ENCODE measurements at places on chromosomes 5 and 9.
A peak's percentile ranks its signal among the peaks of the same experiment; 100 is the strongest.

GRCh38 chr5:52948418-52949076 is 40.6 kb upstream of the ITGA2 start:
- peak; percentile 10 for DNase-seq

- no peak for DNase-seq
These were observed 55.0 kb downstream of the ARHGEF37 start for GRCh38 chr5:149636191-149636860.

- no peak for DNase-seq
These were observed 132.8 kb downstream of the MUSK start for GRCh38 chr9:110801426-110801825.

DNA sequence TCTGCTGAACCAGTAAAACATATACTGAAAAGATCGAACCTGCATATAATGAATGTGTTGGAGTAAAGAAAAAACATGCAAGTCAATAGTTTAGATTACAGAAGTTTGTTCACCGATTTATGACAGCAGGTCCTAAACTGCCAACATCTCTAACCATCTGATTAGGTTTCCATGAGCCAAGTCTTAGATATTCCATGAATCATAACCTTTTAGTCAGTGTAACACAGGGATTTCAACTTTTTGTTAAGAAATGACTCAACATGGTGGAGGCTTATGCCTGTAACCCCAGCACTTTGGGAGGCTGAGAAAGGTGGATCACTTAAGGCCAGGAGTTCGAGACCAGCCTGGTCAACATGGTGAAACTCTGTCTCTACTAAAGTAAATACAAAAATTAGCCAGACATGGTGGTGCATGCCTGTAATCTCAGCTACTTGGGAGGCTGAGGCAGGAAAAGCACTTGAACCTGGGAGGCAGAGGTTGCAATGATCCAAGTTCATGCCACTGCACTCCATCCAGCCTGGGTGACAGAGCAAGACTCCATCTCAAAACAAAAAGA is 38.7 kb downstream of the APC start:
- DNase-seq, result no peak

- no peak for DNase-seq
These were observed 435 bp downstream of the ZNF189 start for GRCh38 chr9:101398930-101399642.

DNA sequence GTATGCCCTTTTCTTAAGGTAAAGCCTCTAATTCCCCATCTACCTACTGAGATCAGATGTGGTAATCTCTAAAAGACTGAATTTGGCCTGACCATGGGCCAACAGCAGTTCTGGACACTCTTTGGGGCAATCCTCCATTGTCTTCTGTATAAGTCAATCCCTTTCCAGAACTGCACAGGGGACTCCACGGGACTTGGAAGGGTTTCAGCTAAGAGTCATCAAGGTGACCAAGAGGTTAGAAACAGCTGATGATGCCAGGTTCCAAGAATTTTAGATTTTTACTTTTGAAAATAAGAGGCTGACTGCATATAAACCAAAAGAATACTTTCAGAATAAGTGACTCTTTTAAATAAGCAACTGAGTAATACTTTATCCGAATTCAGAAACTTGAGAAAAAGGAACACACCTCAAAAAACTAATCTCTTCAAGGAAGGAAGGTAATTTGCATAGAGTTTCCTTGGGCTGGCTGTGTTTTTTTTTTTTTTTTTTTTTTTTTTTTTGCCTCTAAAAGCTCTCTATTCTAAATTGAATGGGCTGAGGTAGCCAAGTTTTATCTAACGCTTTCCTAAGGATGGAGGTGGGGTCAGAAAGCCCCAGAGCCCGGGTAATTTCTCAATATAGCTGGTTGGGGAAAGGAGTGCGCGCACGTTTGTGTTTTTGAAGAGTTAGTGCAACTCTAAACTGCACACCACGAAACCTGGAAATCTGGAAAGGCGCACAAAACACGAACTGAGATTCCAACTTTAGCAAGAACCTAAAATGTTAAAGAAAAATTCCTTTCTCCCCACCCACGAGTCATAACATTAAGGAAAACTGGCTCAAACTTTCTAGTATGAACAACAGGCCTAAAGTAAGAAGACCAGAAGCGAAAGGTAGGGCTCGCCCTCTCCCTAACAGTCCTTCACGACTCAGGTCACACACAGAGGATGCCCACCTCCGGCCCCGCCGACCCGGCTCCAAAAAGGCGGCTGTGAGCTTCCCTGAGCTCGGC is 1.3 kb downstream of the VCP start:
- DNase-seq, result no peak

- DNase-seq, result no peak
These were observed 134.7 kb downstream of the SLC1A3 start for GRCh38 chr5:36741128-36741527.

- no peak for DNase-seq
These were observed 3.1 kb upstream of the CATSPER3 start for GRCh38 chr5:134964359-134965270.

- DNase-seq, result no peak
These were observed 14.3 kb downstream of the TTC1 start for GRCh38 chr5:160023007-160023907.

Data from stimulated activated CD4-positive, alpha-beta T cell treated with anti-CD3 and anti-CD28 coated beads, Interleukin-1b, Interleukin-23, amount 100 ng/mL, for 24 hours (primary cell).